ENCODE measurements at places on chromosomes 3 and 15.

GRCh38 chr15:41885321-41885720 is 8.5 kb downstream of the SPTBN5 start:
- DNase-seq: no peak

- no peak for DNase-seq
Observed at GRCh38 chr3:196660381-196661166, 21.1 kb downstream of the NRROS start.

- no peak for DNase-seq
Observed at GRCh38 chr3:122318620-122319019, 6.4 kb upstream of the CSTA start.

GRCh38 chr3:105505170-105505569 is 138.5 kb downstream of the ALCAM start:
- DNase-seq: no peak

DNA sequence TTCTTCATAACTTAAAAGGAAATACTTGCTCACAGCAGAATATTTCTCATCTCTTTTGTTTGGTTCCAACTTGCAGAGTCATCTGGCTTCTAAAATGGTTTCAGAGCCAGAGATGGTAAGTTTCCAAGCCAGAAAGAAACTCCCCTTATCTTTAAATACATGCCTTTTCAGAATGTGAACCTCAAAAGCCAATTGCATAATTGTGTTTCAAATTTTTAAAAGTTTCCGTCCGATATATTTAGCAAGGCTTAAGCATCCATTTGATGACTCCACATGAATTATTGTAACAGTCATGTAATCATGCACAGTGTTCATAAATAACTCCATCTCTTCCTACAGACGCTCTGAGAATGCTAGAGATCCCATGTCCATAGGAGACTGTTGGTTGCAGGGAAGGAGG is 40.6 kb upstream of the C3orf80 start:
- no peak for DNase-seq

GRCh38 chr3:62665627-62666437 is 209.4 kb downstream of the CADPS start:
- no peak for DNase-seq

GRCh38 chr3:196192036-196192523 is 19.1 kb downstream of the ZDHHC19 start:
- no peak for DNase-seq

- DNase-seq: no peak
Observed at GRCh38 chr3:53416530-53416929, 69.2 kb upstream of the DCP1A start.

DNA sequence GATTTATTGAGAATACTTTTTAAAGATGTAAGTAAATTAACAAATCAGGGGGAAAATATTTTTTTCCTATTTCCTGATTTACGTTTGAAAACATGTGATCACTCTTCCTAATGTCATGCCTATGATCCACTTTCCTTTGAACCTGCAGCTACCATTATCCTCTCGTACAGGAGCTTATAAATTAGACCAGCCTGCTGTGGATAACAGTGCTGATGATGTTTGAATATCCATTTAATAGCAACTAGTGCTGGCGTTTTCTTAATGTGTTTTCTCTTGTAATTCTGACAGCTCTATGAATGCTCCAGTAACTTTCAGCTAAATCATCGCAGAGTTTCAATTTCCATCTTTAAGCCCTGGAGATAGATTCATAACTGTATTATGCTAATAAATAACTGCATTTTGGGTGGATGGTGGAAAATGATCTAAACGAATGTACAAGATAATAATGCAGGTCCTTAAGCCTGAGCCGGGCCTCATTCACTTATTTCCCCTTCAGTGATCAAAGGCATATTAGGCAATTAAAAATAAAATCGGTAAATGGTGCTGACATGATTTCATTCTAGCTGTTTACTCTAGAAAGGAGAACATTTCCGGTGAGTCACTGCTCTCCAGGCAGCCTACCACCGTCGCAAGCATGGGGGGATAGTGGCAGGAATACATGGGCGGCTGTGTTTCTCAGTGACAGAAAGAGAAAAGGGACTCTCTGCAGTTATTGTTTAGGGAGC is 58.5 kb upstream of the SLC24A5 start:
- DNase-seq: no peak

- no peak for DNase-seq
Observed at GRCh38 chr3:155285936-155286335, 7.5 kb downstream of the STRIT1 start.

DNA sequence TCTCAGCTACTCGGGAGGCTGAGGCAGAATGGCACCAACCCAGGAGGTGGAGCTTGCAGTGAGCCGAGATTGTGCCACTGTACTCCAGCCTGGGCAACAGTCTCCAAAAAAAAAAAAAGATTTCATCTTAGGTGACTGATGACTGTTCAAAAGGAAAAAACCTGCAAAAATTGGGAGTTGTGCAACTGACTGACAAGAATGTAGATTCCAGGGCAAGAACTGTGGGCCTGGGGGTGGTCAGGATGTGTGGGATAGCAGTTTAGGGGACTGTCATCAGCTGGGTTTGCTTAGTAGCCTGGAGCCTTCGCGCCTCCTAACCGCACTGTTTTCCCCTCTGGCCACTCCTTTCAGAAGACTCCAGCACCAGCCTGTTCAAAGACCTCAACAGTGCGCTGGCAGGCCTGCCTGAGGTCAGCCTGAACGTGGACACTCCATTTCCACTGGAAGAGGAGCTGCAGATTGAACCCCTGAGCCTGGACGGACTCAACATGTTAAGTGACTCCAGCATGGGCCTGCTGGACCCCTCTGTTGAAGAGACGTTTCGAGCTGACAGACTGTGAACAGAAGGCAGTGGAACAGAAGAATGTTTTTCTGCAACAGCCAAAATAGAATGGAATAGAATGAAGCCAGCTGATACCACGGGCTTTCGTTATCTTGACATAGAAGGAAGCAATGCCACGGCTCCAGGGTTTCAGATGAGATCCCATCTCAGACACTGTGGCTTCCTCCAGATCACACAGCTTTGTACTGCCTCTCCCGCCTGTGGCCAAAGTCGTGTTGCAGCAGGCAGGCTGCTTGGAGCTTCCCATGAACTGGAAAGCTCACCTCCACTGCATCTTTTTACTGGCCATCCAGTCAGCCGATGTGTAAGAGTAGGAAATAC is 75.3 kb upstream of the BLM start:
- DNase-seq: no peak

DNA sequence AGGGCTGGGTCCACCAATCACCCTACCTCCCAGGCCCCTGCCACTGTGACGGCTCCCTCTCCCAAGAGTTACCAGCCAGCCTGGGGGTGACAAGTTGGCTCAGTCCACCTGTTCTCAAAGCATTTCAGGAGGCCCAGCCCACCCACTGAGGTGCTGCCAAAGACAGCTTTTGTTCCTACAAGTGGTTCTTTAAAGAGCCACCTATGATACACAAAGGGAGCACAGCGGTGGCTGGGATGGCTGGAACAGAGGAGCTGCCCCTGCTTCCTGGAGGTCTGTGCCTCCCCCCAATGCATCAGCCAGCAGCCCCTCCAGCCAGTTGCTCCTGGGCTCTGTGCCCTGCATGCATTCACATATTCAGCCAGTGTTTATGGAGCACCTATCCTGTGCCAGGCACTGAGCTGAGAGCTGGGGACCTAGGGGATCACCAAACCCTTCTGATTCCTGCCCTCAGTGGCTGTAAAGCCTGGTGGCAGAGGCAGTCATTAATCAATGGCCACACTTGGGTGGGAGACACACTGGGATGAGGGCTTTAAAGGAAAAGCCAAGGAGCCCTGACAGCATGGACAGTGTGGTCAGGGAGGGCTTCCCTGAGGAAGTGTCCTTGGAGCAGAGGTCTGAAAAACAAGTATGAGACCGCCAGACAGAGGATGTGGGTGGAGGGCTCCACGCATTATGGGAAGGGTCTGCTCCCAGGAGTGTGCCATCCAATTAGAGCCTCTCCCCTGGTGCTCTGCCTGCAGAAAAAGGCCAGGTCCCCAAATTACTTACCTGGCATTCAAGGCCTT is 107.1 kb upstream of the LINGO1 start:
- no peak for DNase-seq

DNA sequence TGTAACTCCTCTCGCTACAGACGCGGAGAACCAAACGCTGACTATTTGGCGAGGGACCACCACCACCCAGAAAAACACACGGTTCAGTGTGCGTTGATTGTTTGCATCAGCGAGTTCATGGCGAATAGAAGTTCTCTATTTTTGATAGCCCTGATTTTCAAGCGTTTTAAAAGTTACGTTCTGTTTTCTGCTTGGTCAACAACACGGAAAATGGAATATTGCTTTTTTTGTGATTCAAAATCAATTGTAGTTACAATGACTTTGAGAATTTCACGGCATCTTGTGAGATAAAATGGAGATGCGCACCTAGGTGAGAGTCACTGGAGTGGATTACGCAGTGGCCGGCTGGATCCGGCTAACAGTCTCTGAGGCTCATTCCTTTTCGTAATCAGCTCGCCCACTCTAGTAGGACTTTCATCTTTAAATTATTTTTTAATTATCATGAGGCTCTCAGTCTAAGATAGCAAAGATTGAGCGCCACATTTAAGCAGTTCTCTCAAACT is 54.8 kb downstream of the CCDC54 start:
- DNase-seq: no peak

DNA sequence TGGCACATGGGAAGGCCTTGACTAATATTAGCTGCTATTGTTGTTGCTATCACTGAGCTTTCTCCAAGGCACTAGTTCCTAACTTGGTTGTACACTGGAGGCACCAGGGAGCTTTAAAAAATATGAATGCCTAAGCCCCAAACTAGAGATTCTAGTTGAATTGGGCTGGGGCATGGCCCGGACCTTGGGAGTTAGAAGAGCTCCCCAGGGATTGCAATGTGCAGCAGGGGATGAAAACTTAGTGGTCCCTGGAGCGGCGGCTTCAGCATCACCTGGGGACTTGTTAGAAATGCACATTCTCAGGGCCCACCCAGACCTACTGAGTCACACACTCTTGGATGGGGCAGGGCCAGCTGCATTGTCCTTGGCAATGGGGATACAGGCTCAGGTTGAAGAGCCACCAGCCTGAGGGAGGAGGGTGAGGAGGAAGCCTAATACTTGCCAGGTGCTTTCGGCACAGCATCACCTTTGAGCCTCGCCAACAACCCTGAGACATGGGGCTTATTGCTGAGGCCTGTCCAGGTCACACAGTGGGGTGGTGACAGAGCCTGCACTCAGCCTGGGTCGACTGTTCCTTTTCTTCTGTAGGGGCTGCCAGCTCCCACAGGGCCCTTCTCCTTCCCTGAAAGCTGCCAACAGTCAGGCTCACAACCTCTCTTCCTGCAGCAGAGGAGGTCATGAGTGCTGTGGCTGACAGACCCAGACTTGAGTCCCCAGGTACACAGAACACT is 84.5 kb downstream of the ATP2B2 start:
- no peak for DNase-seq

DNA sequence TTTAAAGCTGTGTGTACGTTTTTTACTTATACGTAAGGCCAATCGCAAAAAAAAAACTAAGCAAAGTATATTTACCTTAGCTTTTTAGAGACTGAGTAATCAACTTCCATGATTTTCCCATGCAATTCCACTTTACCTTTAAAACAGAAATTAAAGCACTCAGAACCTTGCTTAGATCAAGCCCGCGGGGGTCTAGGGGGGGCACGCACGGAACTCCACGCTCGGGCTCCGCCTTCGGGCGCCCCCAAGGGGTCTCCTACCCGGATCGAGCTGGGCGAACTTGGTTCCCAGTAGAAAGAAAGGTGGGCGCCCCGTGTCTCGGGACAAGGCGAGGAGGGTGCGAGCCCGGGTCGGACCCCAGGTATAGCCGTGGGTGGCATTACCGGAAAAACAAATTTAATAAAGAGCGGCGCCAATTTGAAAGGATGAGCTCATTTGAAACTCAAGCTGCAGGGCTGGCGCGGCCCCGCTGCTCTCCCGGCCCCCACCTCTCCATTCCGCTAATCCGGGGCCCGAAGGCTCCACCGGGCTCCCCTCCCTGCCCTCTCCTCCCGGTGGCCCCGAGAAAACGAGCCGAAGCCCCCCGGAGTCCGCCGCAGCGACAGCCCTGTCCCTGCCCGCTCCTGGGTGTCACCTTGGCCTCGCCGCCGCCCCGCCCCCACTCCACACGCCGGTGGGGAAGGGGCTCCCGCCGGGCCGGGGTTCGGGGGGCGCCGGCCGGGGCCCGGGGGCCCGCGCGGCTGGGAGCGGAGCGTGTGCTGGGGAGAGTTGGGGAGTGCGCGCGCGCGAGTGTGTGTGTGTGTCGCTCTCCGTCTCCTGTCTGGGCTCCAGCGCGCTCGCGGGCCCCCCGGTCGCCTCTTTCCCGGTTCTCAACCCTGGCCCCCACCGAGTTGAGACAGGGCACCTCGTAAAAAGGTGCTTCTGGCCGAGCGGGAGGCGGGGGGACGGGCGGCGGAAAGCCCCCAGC is 1.5 kb downstream of the IGF2BP2 start:
- DNase-seq: no peak

- DNase-seq: no peak
Observed at GRCh38 chr3:87702600-87702999, 356.2 kb downstream of the CGGBP1 start.

GRCh38 chr15:56929933-56930332 is 11.5 kb downstream of the TCF12 start:
- DNase-seq: no peak

GRCh38 chr3:195021692-195022091 is 249.3 kb downstream of the XXYLT1 start:
- DNase-seq: no peak

GRCh38 chr3:88767746-88768145 is 339.7 kb upstream of the EPHA3 start:
- DNase-seq: no peak

DNA sequence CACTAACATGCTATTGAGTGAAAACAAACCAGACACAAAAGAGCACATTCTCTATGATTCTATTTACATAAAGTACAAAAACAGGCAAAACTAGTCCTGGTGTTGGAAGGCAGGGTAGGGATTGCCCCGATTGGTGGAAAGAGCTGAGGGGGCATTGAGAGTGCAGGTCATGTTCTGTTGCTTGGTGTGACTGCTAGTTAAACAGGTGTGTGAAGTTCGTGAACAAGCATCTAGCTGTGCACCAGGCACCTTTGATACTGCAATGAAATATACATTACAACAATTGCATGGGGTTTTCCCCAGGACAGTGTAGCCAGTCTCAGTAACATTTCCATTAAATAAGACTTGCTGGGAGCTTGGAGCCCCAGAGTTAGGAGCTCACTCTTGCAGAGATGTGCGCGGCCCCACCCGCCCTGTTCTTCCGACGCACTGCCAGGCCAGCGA is 26.3 kb upstream of the THRB start:
- DNase-seq: no peak

DNA sequence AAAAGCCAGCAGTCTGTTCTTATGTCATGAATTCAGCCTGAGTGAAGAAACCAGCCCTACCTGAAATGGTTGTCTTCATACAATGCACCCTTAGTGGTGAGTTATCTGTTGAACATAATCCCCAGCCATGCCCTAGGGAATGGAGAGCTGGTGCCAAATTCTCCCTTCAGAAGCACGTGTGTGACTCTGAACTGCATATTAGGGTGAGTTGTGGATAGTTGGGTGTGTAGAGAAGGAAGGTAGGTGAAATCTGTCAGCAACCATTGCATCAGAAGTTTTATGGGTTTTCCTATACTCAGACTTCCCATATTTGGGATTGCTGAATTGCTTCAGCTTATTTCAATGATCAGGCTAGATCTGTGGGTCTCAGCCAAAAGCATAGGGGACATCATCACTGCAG is 46.5 kb upstream of the TP63 start:
- DNase-seq: no peak

- no peak for DNase-seq
Observed at GRCh38 chr15:32030795-32031194, 480 bp downstream of the CHRNA7 start.

- DNase-seq: no peak
Observed at GRCh38 chr3:40895109-40895508, 304.2 kb upstream of the CTNNB1 start.

GRCh38 chr3:30764891-30765290 is 129.6 kb downstream of the GADL1 start:
- no peak for DNase-seq
